ENCODE measurements at places on chromosomes 5 and 9.

GRCh38 chr5:175261037-175261436 is 182.9 kb downstream of the DRD1 start:
- DNase-seq: no peak

GRCh38 chr5:154311362-154311761 is 120.8 kb downstream of the GALNT10 start:
- DNase-seq: no peak

GRCh38 chr5:127813633-127814587 is 110.7 kb downstream of the CCDC192 start:
- no peak for DNase-seq

GRCh38 chr5:14452685-14453454 is 128.7 kb upstream of the OTULINL start:
- no peak for DNase-seq

- DNase-seq: no peak
These were observed 2003.6 kb upstream of the WWC1 start for GRCh38 chr5:166287866-166288265.

DNA sequence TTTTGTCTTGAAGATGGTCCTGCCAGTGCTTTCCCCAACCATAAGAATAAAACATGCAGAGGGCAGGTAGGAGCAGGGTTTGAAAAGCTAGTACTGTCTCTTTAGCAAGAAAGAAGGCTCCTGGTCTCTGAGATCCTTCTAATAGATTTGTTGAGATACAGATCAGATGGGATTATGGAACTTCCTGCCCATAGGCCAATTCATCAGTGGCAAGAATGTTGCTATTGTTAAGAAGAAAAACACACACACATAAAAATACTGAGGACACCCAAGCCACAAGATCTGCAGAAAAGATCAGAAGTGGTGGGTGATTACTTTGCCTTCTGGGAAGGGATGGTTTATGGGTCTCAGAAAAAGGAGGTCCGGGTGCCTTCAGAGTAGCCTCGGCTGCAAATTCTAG is 59.8 kb downstream of the TNC start:
- DNase-seq: no peak

DNA sequence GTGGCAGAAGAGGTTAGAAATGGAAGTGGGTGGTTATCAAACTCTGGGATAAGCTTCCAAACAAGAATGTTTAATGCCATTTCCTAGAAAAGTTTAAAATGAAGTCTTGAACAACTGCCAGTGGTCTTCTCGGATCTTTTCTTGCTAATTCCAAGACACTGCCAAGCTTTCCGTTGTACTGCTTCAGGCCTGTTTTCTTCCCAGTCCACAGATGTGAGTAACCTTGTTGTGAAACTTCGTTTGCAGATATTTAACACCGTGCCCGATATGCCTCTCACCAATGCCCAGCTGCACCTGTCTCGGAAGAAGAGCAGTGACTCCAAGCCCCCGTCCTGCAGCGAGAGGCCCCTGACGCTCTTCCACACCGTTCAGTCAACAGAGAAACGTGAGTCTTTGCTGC is 269.8 kb downstream of the NR3C1 start:
- no peak for DNase-seq

- DNase-seq: no peak
These were observed 69.8 kb upstream of the CCDC112 start for GRCh38 chr5:115366223-115366622.

DNA sequence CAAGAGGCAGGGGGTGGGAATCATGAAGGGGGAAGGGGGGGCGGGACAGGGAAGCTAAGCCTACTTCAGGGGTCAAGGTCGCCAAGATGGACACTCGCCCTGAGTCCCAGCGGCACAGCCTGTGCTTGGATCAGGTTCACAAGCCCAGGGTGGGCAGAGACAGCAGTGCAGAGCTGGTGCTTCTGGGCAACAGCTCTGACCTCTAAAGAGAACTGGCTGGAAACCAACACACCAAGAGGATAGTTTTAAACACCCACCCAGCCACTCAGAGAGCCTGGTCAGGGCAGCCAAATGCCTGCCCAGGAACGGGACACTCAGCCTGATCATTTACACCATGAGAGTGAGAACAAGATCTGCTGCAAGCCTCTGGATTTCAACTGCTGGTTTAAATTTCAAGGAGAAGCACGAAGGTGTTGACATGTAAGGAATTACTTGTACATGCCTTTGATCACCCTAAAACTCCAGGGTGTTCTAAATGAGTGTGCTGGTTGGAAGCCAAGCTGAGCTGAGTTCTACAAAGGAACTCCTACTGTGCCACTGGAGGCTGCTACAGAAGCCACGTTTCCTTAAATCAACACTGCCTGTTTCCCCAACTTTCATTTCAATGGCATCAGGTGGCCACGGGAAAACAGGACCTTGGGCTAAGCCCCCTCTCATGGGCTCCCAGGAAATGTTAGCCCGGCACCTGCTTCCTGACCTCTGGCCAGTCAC is 91.5 kb downstream of the TTLL11 start:
- no peak for DNase-seq

GRCh38 chr9:29773676-29774075 is 2200.4 kb upstream of the C9orf72 start:
- no peak for DNase-seq

DNA sequence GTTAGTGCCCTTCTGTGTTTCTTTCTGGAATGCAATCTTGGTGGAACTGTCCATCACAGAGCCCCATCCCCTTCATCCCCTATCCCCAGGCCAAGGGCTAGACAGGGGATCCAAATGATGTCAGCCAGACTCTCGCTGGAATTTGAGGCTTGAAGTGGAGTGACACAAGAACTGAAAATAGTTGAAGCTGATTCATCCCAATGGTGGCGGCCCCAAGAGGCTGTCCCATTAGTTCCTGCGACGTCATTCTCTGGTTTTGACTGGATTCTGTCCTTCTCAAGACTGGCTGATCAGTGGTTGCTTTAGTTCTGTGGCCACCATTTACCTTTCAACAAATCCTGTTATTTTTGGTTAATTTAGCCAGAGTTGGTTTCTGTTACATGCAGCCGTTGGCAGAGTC is 59.9 kb downstream of the SUB1 start:
- DNase-seq: no peak

- DNase-seq: no peak
These were observed 467.0 kb downstream of the CDH10 start for GRCh38 chr5:24177821-24178220.

DNA sequence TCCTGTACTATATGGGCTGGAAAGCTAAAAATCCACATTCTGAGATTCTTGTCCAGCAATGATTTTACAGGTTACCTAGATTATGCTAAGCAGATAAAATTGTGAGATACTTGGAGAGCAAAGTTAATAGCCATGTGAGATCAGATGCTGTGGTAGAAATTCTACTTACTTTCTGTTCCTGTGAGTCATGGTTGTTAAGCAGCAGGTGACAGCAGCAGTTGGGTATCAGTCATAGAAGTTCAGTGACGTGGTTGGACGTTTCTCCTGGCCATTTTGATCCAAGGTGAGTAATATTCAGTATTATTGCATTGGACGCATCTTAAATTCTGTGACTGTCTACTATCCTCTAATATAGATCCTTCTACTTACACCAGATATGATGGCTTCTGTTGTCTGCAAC is 524.5 kb downstream of the TMEM38B start:
- DNase-seq: no peak

GRCh38 chr5:101393795-101394450 is 490.8 kb upstream of the ST8SIA4 start:
- DNase-seq: no peak

DNA sequence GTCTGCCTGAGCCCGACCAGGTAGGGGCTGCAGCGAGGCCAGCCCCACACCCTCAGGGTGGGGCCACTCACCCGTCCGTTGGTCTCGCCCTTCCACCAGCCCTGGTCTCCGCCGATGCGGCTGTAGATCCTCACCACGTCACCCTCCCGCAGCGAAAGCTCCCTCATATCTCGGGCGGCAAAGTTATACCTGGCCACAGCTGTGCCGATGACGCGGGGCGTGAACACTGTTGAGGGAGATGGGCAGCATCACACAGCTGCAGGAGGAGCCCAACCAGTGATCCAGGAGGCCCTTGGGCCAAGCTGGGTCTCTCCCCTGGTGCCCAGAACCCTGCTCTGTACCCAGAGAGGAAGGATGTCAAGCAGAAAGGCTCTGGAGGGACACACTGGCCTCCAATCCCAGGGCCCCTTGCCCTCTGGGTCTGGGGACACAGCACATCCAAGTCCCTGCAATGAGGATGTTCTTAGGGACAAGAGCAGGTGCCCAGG is 30.3 kb upstream of the SARDH start:
- no peak for DNase-seq

GRCh38 chr9:137521405-137521985 is 28.7 kb downstream of the PNPLA7 start:
- DNase-seq: no peak

DNA sequence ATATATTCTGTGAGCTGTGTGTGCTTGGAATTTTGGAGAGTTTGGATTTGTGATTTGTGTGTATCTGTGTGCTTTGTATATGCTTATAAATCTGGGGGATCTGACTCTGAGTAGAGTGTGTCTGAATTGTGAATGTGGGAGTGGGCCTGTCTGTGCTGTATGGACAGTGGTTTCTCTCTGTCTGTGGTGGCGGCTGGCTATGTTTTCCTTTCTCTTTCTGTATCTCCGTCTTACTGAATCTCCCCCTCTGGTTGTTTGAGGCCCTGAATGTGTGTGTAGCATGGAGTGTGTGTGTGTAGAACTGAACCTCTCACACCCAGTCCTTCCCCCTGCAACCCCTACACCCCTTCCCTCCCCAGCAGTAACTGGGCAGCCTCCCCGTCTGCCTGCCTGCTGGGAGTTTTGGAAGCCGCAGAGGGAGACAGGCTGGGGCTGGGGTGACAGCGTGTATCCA is 4.7 kb downstream of the CXXC5 start:
- no peak for DNase-seq

- no peak for DNase-seq
These were observed 307.3 kb upstream of the MPDZ start for GRCh38 chr9:13586587-13587374.

- no peak for DNase-seq
These were observed 48.4 kb downstream of the NDUFAF2 start for GRCh38 chr5:60993425-60993824.

GRCh38 chr5:30752015-30752414 is 441.5 kb upstream of the CDH6 start:
- no peak for DNase-seq

DNA sequence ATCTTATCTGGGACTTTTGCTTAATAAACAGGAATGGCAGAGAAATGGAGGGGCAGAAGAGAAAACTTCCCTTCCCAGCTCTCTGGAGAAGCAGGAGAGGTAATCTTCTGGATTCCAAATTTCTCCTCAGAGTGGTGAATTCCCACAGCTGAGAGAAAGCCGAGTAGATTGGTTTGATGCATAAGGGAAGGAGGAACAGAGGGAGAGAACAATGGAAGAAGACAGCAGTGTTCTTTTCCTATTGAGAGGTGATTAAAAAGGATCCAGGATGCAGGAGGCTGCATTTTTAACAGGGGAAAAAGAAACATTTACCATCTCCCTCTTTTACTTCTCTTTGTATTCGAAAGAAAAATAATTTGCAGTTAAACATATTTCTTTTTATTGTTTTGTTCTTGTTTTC is 13.1 kb downstream of the SH3RF2 start:
- no peak for DNase-seq

GRCh38 chr5:9269014-9269413 is 276.9 kb downstream of the SEMA5A start:
- no peak for DNase-seq

GRCh38 chr9:114989600-114990410 is 59.4 kb upstream of the TNFSF8 start:
- DNase-seq: no peak

- no peak for DNase-seq
These were observed 6.8 kb upstream of the FCHSD1 start for GRCh38 chr5:141657937-141658545.

- DNase-seq: no peak
These were observed 132.4 kb downstream of the DAB2IP start for GRCh38 chr9:121783521-121784507.

GRCh38 chr9:71774920-71775319 is 6.6 kb upstream of the CEMIP2 start:
- DNase-seq: no peak

DNA sequence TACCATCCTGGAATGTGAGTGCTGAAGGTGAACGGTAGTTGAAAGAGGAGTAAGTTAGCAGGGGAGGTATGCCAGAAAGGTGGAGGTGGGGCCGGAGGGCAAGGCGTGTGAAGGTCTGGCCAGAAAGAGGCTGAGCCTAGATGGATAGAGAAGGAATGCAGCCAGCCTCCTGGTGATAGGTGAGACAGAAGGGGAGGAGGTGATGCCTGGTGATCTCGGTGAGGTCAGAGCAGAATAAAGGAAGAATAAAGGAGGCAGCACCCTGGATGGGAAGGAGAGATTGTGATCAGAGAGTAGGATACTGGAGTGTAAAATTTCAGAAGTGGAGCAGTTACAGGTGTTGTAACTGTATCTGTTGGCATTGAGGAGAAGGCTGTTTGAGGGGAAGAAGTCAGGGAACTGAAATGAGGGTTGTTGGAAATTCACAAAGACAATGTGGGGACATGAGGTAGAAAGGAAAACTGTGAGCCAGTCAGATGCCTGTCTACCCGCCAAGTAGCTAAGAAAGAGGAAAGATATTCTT is 2.0 kb downstream of the GNG10 start:
- no peak for DNase-seq

GRCh38 chr5:132737982-132738681 is 786 bp upstream of the KIF3A start:
- no peak for DNase-seq

GRCh38 chr5:88588609-88589008 is 294.4 kb downstream of the MEF2C start:
- DNase-seq: no peak

- no peak for DNase-seq
These were observed 83.0 kb upstream of the GABRP start for GRCh38 chr5:170700503-170700902.

GRCh38 chr9:101527066-101527465 is 6.6 kb upstream of the RNF20 start:
- DNase-seq: no peak

DNA sequence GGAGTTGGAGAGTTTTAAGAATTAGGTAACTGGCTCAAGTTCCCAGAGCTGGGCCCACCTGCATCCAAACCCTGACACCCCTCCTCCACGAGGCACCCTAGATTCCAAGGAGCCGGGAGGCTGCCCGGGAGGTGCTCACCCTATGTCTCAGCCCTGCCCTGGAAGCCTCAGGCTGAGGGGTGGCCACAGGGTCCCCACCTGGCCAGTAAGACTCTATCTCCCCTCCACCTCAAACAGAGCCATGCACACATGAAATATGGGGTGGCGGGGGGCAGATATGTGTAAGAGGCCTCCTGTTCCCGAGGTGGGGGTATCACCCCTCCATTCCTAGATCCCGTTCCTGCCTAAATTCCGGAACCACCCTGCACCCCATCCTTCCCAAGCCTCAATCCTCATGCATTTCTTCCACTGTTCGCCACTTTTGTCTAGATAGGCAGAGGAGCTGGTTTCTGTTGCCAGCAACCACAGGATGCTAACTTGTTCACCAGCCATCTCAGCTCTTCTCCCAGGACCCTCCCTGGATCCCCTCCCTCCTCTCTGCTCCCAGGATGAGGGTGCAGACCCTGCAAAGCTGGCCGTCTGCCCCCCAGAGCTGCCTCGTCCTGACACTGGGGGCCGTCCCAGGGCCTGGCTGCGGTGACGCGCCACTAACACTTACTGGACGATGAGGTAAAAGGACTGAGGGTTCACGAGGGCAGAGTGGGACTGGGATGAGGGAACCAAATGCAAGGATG is 44.1 kb downstream of the COL23A1 start:
- DNase-seq: no peak

- DNase-seq: no peak
These were observed 1537.0 kb upstream of the CDH9 start for GRCh38 chr5:28575368-28575767.

- no peak for DNase-seq
These were observed 153.8 kb upstream of the RASA1 start for GRCh38 chr5:87113861-87114260.

- DNase-seq: no peak
These were observed 73.5 kb upstream of the GALNT10 start for GRCh38 chr5:154117050-154117449.

All from NCI-H187 treated with DMSO at 0.1 percent for 48 hours (cell line).